H4 (cell line): ENCODE measurements at places on chromosomes 1 and 21. TPM values are rescaled to one million over a fixed set of nuclear protein-coding genes. Genes with fewer than 3 reads are reported as not detected.
A peak's percentile ranks its signal among the peaks of the same experiment; 100 is the strongest.

The FMOD gene
- 0.10 TPM in 1 of 2 replicates, not detected in the other for total RNA-seq

- no peak for DNase-seq
These were observed 25.4 kb downstream of the CHD5 start for GRCh38 chr1:6154525-6155319.

DNA sequence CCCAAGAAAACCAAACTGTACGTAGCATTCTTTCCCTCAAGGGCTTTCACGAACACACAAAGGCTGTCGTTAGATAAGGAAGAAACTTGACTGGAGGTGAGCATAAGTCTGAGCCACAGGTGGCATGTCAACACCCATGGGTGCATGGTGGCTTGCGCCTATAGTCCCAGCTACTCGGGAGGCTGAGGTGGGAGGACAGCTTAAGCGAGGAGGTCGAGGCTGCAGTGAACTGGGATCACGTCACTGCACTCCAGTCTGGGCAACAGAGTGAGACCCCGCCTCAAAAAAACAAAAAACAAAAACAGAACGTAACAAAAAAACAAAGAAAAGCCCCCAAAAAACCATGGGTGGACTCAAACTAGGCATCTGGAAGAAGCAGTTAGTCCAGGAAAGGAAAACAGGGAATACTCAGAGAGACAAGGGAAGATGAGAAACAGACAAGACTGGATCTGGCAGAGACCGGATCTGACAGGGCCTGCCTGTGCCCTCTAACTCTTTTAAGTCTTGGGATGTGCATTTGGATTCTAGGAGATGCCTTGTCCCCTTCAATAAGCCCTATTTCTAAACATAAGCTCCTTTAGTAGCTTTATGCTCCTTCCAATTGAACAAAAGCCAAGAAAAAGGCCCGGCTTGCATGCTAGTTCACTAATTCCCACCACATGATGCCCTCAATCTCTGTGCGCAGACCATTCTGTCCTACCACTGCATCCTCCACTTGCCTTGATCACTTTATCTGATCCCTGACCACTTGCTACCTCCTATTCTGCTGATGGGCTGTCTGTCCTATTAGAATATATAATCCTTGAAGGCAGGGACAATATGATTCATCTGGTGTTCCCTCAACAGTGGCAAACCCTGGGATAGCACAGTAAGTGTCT, 73.8 kb downstream of the APP start:
- no peak for DNase-seq

DNA sequence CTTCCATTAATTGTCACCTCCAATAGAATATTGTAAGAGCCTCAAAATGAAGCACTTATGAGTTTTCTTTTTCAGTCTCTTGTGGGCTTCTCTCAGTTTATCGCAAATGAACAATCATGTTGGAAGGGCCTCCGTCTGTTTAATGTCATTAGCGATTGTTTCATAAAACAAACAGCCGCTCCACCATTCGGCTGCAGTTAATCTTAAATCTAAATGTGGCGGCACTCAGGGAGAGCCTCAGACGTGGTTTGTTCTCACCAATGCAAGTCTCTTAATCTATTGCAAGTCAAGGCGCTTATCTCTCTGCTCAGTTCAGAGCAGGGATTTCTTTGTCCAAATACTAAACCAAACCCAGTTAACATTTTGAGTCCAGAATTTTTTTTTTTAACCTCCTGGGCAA, 34.9 kb upstream of the ESRRG start:
- no peak for DNase-seq

- no peak for DNase-seq
These were observed 8.5 kb downstream of the A3GALT2 start for GRCh38 chr1:33312413-33312749.

DNA sequence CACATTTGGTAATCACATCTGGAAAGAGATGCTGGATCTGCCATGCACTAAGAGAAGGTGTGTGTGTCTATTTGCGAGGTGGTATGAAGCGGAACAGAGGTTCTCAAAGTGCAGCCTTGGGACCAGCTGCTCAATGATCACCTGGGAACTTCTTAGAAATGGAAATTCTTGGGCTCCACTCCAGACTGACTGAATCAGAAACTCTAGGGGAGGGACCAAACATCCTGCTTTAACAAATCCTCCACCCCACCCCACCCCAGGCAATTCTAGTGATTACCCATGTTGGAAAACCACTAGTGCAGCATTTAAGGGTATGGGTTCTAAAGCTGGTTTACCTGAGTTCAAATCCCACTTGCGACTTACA, 143.9 kb upstream of the JUN start:
- no peak for DNase-seq

The CYP4A11 gene
- not detected in 2 replicates for total RNA-seq

- peak; percentile 92 for DNase-seq
These were observed 4.8 kb downstream of the MX2 start for GRCh38 chr21:41366522-41367151.

DNA sequence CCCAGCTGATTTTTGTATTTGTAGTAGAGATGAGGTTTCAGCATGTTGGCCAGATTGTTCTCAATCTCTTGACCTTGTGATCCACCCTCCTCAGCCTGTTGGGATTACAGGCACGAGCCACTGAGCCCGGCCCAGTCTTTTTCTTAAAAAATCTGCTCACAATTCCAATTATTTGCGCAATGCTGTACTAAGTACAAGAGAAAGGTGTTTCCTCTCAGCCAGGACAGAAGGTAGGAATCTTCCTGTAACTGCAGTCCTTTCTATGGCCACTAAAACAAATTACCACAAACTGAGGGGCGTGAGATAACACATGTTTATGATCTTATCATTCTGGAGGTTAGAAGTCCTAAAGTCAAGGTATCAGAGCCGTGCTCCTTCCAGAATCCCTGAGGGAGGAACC, 6.9 kb upstream of the CBR3 start:
- DNase-seq: no peak

DNA sequence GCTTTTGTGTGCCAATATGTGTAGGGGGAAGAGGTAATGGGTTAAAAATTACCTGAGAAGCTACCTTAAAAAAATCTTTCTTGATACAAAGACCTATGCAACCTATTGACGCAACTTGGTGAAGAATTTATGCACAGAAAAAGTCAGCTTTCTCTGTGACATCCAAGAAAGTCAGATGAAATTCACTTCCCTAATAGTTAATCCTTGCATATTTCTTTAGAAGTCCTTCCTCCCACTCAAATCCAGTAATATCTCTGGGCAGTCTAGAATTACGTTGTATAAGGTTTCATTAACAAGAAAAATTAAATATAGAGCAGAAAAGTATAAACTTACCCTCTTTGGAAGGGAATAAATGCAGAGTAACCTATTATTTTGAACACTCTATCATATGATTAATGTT, 2.9 kb downstream of the UBAP2L start:
- no peak for DNase-seq

GRCh38 chr1:119968068-119968492, 71.8 kb upstream of the ADAM30 start:
- DNase-seq: peak; percentile 62

- DNase-seq: peak; percentile 99
These were observed 107.5 kb downstream of the GDAP2 start for GRCh38 chr1:117821774-117822482.

The BMP8B gene
- 0.08 and 0.19 TPM in 2 replicates for total RNA-seq

DNA sequence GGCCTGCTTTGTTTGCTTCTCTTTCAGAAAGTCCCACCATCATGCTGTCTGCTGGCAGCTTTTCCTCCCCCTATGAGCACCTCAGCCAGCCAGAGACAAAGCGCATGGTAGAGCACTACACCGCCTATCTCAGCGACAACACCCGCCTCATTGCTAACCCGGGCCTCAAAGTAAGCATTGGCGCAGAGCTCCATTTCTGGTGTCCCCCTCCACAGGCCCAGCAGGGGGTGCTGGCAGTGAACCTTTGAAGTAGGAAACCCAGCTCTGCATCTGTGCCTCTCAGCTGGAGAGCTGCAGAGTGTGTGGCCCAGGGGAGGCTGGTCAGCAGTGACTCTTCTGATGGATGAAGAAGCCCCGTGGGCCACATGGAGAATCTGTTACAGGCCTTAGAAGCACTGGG, 81.2 kb upstream of the RAVER2 start:
- peak; percentile 42 for DNase-seq

DNA sequence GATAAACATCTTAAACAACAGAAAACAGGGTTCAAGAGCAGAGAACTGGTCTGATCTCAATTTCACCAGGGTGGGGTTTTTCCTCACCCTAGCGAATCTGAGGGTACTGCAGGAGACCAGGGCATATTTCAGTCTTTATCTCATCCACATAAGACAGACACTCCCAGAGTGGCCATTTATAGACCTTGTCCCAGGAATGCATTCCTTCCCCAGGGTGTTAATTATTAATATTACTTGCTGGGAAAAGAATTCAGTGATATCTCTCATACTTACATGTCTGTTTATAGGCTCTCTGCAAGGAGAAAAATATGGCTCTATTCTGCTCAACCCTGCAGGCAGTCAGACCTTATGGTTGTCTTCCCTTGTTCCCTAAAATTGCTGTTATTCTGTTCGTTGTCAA, 84.1 kb downstream of the LYPLAL1 start:
- DNase-seq: no peak

- no peak for DNase-seq
These were observed 63.6 kb upstream of the ETV3 start for GRCh38 chr1:157201767-157202166.

The DENND1B gene
- total RNA-seq: 7.3 and 7.4 TPM in 2 replicates

DNA sequence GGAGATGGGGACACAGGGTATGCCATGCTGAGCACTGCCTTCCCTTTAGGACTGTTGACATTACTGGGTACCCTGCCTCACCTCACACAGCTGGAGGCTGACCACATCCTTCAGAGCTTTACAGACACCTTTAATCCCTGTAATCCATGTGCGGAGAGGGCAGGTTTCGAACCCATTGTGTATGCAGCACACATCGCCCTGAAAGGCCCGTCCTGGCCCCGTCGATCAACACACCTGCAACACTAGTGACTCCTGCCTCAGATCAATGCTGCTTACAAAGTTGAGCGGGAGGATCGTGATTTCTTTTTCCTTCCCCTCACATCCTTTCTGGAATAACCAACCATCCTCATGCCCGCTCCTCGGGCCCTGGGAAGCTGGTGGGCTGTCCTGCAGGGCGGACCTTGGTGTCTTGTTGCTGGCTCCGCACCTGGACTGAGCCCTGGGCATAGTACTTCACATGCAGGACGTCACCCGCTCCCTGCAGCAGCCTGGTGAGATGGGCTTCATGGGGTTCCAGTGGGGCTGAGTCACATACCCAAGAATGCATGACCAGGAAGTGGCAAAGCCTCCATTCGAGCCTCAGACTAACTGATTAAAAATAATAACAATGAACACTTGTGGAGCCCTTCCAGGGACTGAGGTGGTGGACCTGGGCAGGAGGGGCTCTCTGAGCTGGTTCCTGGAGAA, 403.6 kb downstream of the PTPRU start:
- DNase-seq: peak; percentile 85

The GBP3 gene
- total RNA-seq: 2.1 and 2.4 TPM in 2 replicates

The FOXO6 gene
- 0.35 and 0.45 TPM in 2 replicates for total RNA-seq
